Temporal lobe (tissue), 4 donors: ENCODE measurements at places on chromosomes 7 and 10. TPM values are rescaled to one million over a fixed set of nuclear protein-coding genes. Genes with fewer than 3 reads are reported as not detected.

Gene CYP2C9
- 0.25 TPM for total RNA-seq

Gene HYAL4
- total RNA-seq = not detected

Gene VKORC1L1
- 27.8 TPM for total RNA-seq

Gene SUN3
- total RNA-seq = not detected

Gene JAKMIP3
- total RNA-seq = 4.7 TPM

Gene GRM3
- total RNA-seq = 86.5 TPM

Gene VPS50
- total RNA-seq = 81.4 TPM

Gene UCMA
- not detected for total RNA-seq

Gene NKX1-2
- 0.25 TPM for total RNA-seq

Gene VWDE
- total RNA-seq = 0.25 TPM
